ENCODE measurements at places on chromosomes 2 and 18. TPM values are rescaled to one million over a fixed set of nuclear protein-coding genes. Genes with fewer than 3 reads are reported as not detected.

- DNase-seq = no peak
Measured at GRCh38 chr2:233807966-233808935, 30.1 kb downstream of the MROH2A start.

The ASPRV1 gene
- total RNA-seq = 2.8 TPM

The TACR1 gene
- 0.47 TPM for total RNA-seq

The RAB10 gene
- 162 TPM for total RNA-seq
